ENCODE measurements at places on chromosomes 2 and 18.

- DNase-seq: no peak
Measured at GRCh38 chr2:118841828-118842461, 5.5 kb downstream of the EN1 start.

- DNase-seq: no peak
Measured at GRCh38 chr2:137156221-137156844, 391.0 kb downstream of the THSD7B start.

DNA sequence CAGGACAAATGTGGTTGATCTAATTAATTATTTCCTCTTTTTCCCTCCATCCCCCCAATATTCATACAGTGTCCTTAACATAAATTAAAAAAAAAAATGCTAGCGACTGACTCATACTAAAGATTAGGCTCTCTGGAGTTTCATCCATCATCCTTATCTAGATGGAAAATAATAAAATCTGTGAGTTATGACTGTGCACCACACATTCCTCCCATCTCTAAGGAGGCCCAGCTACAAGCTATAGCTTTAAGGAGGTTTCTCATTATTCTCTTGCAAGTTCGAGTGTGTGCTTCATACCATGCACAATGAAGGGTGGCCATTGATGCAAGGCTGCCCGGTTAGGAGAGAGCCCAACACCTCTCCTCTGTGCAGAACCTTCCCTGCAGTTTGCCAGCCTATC, 77.3 kb downstream of the XDH start:
- DNase-seq: no peak

- no peak for DNase-seq
Measured at GRCh38 chr2:127124426-127124825, 17.5 kb upstream of the BIN1 start.

DNA sequence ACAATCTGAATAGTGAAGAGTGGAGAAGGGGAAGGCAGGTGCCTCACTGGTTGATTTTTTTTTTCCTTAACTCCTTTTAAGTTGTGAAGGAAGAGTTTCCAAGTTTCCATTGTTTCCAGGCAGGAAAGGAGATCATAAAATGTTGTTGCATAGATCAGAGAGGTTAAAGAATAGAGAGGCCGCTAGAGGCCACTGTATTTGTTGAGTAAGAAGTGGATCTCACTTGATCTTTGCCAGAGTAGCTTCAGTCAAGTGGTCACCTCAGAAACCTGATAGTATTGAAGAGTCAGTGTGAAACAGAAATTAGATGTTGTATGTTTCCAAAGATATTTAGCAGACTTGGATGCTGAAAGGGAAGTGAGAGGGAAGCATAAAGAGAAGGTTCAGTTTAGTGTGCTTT, 17.6 kb downstream of the CTNNA2 start:
- DNase-seq: peak; percentile 18

GRCh38 chr18:1993866-1994265, 577.4 kb downstream of the METTL4 start:
- DNase-seq: no peak

GRCh38 chr18:28114472-28114871, 62.5 kb downstream of the CDH2 start:
- DNase-seq: no peak

GRCh38 chr2:219244789-219245147, 476 bp downstream of the GLB1L start:
- no peak for DNase-seq

DNA sequence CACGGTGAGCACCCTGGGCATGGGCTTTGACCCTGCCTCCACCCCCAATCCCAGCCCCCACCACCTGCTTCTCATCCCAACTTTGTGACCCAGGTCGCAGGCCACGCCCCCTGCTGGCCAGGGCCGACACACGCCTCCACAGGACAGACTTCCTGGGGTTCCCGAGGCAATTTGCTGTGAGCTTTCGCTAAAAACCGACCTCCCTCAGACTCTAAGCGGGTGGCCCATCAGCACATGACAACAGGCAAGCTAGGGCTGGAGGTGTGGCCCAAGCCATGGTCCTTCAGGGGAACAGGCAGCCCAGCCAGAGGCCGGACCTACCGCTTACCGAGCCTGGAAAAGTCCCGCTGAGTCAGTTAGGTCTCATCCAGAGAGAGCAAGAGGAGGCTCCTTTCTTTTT, 31.9 kb downstream of the C1QL2 start:
- peak; percentile 57 for DNase-seq

GRCh38 chr2:151922845-151923666, 94.8 kb upstream of the ARL5A start:
- DNase-seq: peak; percentile 83

DNA sequence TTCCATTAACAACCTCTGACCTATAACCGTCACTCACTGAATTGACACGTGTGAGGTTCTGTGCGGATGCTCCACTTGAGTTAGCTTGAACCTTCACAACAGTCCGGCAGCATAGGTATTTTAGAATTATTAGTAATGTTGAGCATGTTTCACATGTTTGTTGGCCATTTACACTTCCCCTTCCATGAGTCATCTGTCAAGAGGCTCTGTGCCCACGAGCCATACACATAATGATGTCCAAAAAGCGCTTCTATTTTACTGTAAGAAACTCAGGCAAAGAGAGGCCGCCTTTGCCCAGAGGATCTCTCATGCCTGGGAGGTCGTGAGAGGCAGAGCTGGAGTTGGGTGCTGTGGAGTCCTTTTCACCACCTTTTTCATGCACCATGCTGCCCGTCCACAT, 28.9 kb upstream of the TMEM214 start:
- peak; percentile 22 for DNase-seq

DNA sequence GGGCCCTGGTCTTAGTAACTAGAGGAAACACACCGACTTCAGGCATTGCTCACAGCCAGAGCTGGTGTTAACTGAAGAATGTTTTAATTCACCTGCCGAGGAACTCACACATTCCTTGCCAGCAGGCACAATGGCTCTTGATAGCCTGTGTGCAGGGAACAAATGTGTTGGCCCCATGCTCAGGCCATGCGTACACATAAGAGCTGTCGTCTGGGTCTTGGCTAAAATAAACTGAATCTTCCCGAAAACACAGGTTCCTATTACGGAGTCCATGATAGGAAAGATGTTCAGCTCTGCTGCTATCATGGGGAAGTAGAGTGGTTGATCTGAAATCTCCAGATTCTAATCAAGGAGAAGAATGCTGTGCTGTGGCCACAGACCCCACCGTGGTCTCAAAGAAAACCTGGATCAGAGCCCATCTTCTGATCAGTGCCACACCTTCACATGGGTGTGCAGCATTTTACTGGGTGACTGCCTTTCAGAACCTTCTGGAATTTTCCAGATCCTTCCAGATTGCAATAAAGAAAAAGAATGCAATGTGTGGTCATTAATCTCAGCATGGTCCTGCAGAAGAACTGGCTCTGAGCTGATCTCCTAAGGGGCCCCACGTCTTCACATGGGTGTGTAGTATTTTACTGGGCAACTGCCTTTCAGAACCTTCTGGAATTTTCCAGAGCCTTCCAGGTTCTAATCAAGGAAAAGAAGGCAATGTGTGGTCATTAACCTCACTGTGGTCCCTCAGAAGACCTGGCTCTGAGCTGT, 17.2 kb downstream of the MBP start:
- DNase-seq: no peak

Data from NB4 (cell line).